Ascending aorta (tissue), 2 donors: ENCODE measurements at places on chromosomes 3 and 15. TPM values are rescaled to one million over a fixed set of nuclear protein-coding genes. Genes with fewer than 3 reads are reported as not detected.
A peak's percentile ranks its signal among the peaks of the same experiment; 100 is the strongest.

GRCh38 chr15:81807806-81808205 is 238.0 kb downstream of the MEX3B start:
- no peak overlapping the region for H3K4me3 ChIP-seq
- DNase-seq = no peak
- no peak overlapping the region for H3K27ac ChIP-seq
- no peaks in the 10 kb centered on the region for H3K27me3 ChIP-seq

DNA sequence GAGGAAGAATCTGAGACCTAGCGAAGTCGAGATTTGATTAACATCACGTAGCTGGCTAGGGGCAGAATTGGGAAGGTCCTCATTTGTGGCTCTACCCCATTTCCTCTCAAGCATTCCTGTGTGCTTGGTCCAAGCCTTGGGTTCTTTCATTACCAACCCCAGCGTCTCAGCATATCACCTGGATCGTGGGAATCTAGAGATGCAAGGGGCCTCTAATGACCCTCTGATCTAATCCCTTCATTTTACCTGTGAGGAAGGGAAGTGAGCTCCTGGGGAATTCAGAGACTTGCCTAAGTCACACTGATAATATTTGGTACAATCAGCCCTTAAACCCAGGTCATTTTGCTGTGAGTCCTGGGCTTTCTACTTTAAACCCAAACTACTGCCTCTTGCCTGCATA is 2.0 kb downstream of the GPR87 start:
- no peaks in the 10 kb centered on the region for H3K36me3 ChIP-seq
- H3K27me3 ChIP-seq = no peaks in the 10 kb centered on the region
- no peaks in the 10 kb centered on the region for H3K4me1 ChIP-seq

GRCh38 chr3:134143828-134144401 is 106.7 kb downstream of the RYK start:
- DNase-seq = no peak
- no peaks in the 10 kb centered on the region for H3K4me1 ChIP-seq
- no peak overlapping the region for H3K27ac ChIP-seq
- no peaks in the 10 kb centered on the region for H3K27me3 ChIP-seq

DNA sequence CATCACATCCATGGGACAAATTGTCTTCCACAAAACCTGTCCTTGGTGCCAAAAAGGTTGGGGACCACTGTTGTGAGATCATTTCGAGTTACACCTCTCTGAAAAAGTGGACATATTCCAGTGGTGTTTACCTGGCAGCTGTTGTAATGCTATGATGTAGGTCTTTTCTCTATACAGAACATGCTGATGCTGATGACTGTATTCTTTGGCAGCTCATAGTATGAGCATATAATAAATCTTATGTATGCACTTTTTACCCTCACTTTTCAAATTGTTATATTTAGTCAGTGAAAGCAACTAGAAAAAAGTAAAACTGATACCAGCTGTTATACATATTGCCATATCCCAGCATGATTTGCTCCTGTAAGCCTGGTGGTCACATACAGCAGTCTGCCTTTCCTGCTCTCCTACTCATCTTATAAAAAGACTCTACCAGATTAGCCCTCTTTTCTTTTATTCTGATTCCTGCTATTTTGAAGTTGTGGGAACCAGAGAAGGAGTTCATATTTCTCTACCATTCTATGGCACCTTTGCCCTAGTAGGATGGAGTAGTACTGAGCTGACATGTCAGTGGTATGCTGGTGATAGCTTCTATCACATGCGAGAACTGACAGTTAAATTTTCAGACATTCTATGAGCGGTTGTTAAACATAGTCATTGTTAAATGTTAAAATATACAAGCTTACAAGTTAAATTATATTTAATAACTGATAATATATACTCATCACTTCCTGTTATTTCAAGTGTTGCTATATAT is 128.7 kb downstream of the FNDC3B start:
- H3K36me3 ChIP-seq = no peaks in the 10 kb centered on the region
- H3K4me1 ChIP-seq = peaks cover 32% of the 10 kb centered on the region
- no peaks in the 10 kb centered on the region for H3K27me3 ChIP-seq
- H3K27ac ChIP-seq = no peak overlapping the region

GRCh38 chr15:88913017-88913849 is at the start of gene MFGE8:
Gene MFGE8, minus strand, starts transcription at chr15:88913379. Its CDS starts 60 bp downstream, at chr15:88913319.
- peaks cover 41% of the 10 kb centered on the region for H3K4me1 ChIP-seq
- H3K27me3 ChIP-seq = no peaks in the 10 kb centered on the region
- peak within 1 kb of the TSS; percentile 94 for H3K27ac ChIP-seq
- H3K4me3 ChIP-seq = peak within 1 kb of the TSS; percentile 89
- no peak for DNase-seq

- H3K27ac ChIP-seq = no peak overlapping the region
- H3K27me3 ChIP-seq = no peaks in the 10 kb centered on the region
- H3K4me3 ChIP-seq = no peak overlapping the region
These were observed 221.8 kb downstream of the CBLB start for GRCh38 chr3:105647047-105647446.

- no peak overlapping the region for H3K4me3 ChIP-seq
- DNase-seq = no peak
- no peaks in the 10 kb centered on the region for H3K27me3 ChIP-seq
These were observed 119.2 kb upstream of the ZBED2 start for GRCh38 chr3:111714305-111714704.

DNA sequence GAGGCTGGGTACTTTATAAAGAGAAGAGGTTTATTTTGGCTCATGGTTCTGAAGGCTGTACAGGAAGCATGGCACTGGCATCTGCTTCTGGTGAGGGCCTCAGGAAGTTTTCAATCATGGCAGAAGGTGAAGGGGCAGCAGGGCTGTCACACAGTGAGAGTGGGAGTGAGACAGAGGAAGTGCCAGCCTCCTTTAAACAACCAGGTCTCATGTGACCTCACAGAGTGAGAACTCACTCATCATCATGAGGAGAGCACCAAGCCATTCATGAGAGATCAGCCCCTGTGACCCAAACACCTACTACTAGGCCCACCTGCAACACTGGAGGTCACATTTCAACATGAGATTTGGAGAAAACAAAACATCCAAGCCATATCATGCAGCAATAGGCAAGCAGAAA is 9.3 kb upstream of the RFTN1 start:
- DNase-seq = no peak
- no peak overlapping the region for H3K27ac ChIP-seq
- H3K4me1 ChIP-seq = no peaks in the 10 kb centered on the region
- no peaks in the 10 kb centered on the region for H3K27me3 ChIP-seq
- H3K36me3 ChIP-seq = no peaks in the 10 kb centered on the region
- H3K4me3 ChIP-seq = no peak overlapping the region

DNA sequence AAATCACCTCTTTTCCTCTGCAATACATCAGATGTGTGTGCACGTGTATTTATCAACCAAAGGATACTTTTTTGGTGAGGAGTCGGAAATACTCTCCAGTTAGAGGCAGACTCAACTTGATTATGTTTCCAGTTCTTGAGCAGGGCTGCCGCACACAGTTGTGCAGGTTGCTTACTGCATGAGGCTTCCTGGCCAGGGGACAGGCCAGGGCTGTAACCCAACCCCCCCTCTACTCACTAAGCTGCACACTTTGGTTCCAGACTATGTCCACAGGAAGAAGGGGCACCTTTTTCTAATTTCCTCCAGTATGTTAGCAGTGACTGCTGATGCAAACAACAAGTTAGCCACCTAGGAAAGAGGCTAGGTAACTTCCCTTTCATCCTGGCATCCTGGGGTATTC is 476.9 kb upstream of the TBL1XR1 start:
- H3K27ac ChIP-seq = no peak overlapping the region
- H3K4me3 ChIP-seq = no peak overlapping the region
- no peaks in the 10 kb centered on the region for H3K27me3 ChIP-seq
- no peak for DNase-seq
- H3K4me1 ChIP-seq = peaks cover 9% of the 10 kb centered on the region

DNA sequence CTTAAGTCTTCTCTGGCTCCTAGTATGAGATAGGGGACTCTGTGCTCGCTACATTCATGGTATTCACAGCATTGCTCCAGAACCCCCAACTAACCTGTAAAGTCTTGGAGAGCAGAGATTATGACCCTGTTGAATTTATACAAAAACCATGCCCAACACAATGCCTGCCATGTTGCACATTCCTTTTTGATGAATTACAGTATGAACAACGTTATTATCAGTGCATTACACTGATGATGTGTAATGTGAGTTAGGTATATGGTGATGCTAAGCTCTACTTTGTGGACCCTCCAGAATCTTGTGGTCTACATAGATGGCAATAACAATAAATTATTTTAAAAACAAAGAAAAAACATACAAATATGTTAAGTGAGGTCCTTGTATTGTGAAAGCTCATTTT is 64.3 kb downstream of the EOMES start:
- H3K4me1 ChIP-seq = no peaks in the 10 kb centered on the region
- no peak for DNase-seq
- H3K4me3 ChIP-seq = no peak overlapping the region
- no peak overlapping the region for H3K27ac ChIP-seq

- no peak for DNase-seq
- no peaks in the 10 kb centered on the region for H3K36me3 ChIP-seq
- H3K27ac ChIP-seq = no peak overlapping the region
- H3K27me3 ChIP-seq = no peaks in the 10 kb centered on the region
These were observed 201.1 kb upstream of the LPP start for GRCh38 chr3:187952849-187953248.

GRCh38 chr15:87200149-87200548 is 1056.4 kb downstream of the NTRK3 start:
- no peaks in the 10 kb centered on the region for H3K4me1 ChIP-seq
- no peaks in the 10 kb centered on the region for H3K36me3 ChIP-seq
- H3K27me3 ChIP-seq = no peaks in the 10 kb centered on the region
- H3K27ac ChIP-seq = no peak overlapping the region

DNA sequence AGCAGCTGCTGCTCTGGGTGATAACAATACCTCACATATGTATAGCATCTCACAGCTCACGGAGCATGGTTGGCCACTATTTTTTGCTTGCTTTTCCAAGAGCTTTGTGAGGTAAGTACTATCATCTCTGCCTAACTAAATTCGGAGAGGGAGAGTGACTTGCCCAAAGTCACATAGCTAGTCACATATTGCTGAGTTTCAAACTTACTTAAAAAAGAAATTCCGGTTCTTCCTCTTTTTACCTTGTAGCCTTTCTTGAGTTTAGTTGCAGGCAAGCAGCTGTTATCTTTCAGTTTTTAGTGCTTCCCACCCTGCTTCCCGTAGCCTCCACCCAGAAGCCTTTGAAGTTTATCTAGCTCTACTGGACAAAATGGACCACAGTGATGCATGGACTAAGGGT is 309.2 kb downstream of the PDCD6IP start:
- H3K36me3 ChIP-seq = no peaks in the 10 kb centered on the region
- no peak overlapping the region for H3K27ac ChIP-seq

DNA sequence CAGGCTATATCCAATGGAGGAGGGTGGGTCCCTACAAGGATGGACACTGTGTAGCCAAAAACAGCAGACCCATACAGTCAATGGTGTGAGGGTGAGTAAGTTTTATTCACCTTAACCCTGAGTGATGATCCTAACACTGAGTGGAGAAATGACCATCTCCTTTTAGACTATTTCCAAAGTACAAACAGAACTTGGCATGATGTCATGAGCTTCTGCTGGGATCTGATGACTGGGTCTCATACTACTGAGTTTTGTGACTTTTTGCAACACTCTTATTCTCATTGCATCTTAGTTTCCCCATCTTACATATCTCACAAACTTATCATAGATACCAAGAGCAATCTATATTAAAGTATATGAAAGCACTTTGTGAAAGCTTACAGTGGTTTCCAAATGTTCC is 330.3 kb upstream of the CFAP20DC start:
- DNase-seq = no peak
- H3K27ac ChIP-seq = no peak overlapping the region
- no peaks in the 10 kb centered on the region for H3K4me1 ChIP-seq
- no peaks in the 10 kb centered on the region for H3K27me3 ChIP-seq

- DNase-seq = no peak
- H3K27me3 ChIP-seq = peaks cover 13% of the 10 kb centered on the region
- no peaks in the 10 kb centered on the region for H3K36me3 ChIP-seq
- no peak overlapping the region for H3K4me3 ChIP-seq
These were observed 5.6 kb downstream of the CHRNA3 start for GRCh38 chr15:78615151-78615589.

GRCh38 chr3:46833346-46834300 is 29.6 kb downstream of the MYL3 start:
- DNase-seq = no peak
- H3K36me3 ChIP-seq = no peaks in the 10 kb centered on the region
- H3K27me3 ChIP-seq = no peaks in the 10 kb centered on the region
- no peaks in the 10 kb centered on the region for H3K4me1 ChIP-seq
- H3K4me3 ChIP-seq = no peak overlapping the region
- no peak overlapping the region for H3K27ac ChIP-seq

GRCh38 chr3:184608209-184608608 is 46.6 kb downstream of the EPHB3 start:
- no peak overlapping the region for H3K27ac ChIP-seq
- no peaks in the 10 kb centered on the region for H3K36me3 ChIP-seq
- H3K4me1 ChIP-seq = no peaks in the 10 kb centered on the region
- no peaks in the 10 kb centered on the region for H3K27me3 ChIP-seq
- H3K4me3 ChIP-seq = no peak overlapping the region

- H3K27ac ChIP-seq = no peak overlapping the region
- no peaks in the 10 kb centered on the region for H3K27me3 ChIP-seq
- H3K4me1 ChIP-seq = no peaks in the 10 kb centered on the region
- no peaks in the 10 kb centered on the region for H3K36me3 ChIP-seq
- no peak overlapping the region for H3K4me3 ChIP-seq
- no peak for DNase-seq
These were observed 19.0 kb downstream of the GADL1 start for GRCh38 chr3:30875505-30875904.

DNA sequence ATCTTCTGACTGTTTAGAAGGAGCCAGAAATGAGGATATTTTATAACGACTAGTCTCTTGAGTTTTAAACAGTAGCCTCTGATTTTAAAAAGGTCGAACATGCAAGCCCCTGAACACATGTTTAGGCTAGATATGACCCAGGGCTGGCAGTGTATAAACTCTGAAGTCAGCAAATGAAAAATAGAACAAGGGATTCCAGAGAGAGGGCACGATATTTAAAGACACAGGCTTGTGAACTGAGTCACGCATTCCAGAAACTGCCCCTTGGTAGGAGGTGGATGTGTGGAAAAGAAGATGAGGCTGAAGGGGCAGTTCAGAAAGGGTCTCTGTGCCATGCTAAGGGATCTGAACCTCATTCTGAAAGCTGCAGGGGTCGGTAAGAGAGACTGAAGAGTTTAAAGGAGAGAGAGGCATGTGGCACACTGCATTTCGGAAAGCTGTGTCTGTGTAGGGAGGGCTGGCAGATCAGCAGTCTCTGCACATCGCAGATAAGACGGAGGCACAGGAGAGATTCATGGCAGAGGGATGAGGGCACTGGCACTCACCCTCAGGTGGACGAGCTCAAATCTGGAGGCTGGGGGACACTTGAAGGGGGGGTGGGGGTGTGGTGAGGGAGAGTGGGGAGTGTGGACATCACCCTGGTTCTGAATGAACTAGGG is 22.1 kb downstream of the ST8SIA2 start:
- DNase-seq = no peak
- H3K27ac ChIP-seq = no peak overlapping the region
- no peaks in the 10 kb centered on the region for H3K36me3 ChIP-seq
- H3K4me3 ChIP-seq = no peak overlapping the region
- H3K4me1 ChIP-seq = no peaks in the 10 kb centered on the region
- H3K27me3 ChIP-seq = no peaks in the 10 kb centered on the region

The DLEC1 gene
- total RNA-seq = 0.11 TPM

The XRN1 gene
- 10.1 TPM for total RNA-seq

The CCDC33 gene
- total RNA-seq = not detected

The RAB6B gene
- 0.75 TPM for total RNA-seq

The CHST13 gene
- total RNA-seq = not detected

The LRRC2 gene
- total RNA-seq = not detected

The LAMB2 gene
- 1,772 TPM for total RNA-seq

The NUP210 gene
- total RNA-seq = 11.0 TPM

The CDCP1 gene
- total RNA-seq = 3.0 TPM

The MGLL gene
- 101 TPM for total RNA-seq

The EFHB gene
- not detected for total RNA-seq

The MST1R gene
- total RNA-seq = not detected

The TJP1 gene
- total RNA-seq = 90.0 TPM

The CCDC13 gene
- 2.1 TPM for total RNA-seq

The CASR gene
- not detected for total RNA-seq

The MESP1 gene
- 0.85 TPM for total RNA-seq

The TIMP4 gene
- 78.9 TPM for total RNA-seq
